Stimulated activated CD4-positive, alpha-beta T cell treated with anti-CD3 and anti-CD28 coated beads, Interleukin-12 subunit alpha, Interleukin-12 subunit beta, amount 100 ng/mL, for 24 hours (primary cell): ENCODE measurements at places on chromosomes 11 and 22.

DNA sequence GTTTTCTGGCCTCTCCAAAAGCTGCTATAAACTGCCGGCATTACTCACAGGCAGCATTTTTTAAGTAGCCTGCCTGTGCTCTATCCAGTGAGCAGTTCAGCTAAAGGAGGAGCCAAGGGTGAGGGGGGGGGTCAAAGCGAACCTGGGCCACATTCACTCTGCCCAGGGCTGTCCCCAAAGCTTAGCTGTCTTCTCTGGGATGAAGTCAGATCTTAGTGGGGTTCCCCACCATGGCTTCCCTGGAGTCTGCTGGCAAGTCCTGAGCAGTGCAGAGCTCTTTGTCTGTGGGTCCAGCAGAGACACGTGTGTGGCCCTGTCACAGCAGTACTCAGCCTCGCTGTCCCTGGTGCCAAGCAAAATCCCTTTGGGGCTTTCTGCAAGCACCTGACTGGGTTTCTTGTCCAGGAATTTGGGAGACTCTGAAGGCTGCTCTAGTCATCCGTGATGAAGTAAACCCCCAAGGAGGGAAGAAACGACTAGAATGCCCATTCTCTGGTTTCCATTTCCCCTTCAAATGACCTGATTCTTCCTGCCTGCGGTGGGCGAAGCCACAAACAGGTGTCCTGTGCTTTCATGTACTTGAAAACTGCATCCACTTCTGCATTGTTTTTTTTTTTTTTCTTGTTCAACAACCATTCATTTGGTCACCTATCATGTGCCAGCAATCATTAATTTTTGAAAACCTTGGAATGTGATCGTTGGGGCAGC lies 2.6 kb downstream of the KCNJ5 start:
- DNase-seq = no peak

DNA sequence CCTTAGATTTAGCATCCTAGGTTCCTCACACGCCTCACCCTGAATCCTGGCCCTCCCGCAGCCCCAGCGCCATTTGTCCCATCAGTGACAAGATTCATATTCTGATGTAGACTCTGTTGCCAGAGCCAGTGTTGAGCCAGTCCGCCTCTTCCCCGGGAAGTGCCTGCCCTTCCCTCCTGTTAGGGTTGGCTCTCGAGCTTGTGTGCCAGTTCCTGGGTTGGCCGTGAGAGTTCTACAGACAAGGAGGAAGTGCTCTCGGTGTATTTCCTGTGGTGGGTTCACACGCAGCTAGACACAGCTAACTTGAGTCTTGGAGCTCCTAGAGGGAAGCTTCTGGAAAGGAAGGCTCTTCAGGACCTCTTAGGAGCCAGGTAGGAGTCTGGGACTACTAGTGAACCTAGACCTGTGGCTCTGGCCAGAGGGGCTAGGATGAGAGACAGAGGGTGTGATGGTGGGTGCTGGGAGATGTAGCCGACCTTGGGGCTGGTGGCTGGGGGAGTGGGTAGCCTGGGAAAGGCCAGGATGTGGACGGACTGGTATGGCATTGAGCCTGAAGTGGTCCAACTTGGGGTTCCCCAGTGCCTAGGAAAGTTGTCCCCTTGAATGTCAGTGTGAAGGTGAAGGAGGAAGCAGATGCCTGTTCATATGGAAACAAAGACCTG lies at the start of gene IL18BP:
TSS of gene IL18BP (plus strand) at position 261 of the 662 bp plus-strand sequence. CDS start 1,076 bp downstream, outside the sequence.
- DNase-seq = no peak

DNA sequence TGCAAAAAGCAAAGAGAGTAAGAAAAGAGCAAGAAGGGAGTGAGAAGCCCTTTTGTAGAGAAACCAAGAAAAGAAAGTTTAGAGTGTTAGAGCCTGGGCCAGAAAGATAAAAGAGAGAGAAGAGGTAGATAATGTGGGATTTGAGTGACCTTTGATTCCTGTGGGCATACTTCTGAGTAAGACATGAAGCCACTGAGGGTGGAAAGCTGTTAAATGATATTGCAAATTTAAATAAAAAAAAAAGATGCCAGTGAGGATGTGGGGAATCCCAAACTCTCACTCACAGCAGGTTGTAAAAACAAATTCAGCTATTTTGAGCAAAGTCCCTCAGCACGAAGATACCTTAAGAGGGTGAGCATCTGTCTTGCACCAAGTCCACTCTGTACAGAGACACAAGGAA lies 59.4 kb upstream of the TOP3B start:
- no peak for DNase-seq

GRCh38 chr22:19772422-19772672 lies 11.8 kb downstream of the TBX1 start:
- DNase-seq = no peak

- no peak for DNase-seq
These were observed 349.9 kb downstream of the CNTN5 start for GRCh38 chr11:99370549-99371216.

GRCh38 chr11:6402061-6402470 lies 11.8 kb downstream of the SMPD1 start:
- no peak for DNase-seq

DNA sequence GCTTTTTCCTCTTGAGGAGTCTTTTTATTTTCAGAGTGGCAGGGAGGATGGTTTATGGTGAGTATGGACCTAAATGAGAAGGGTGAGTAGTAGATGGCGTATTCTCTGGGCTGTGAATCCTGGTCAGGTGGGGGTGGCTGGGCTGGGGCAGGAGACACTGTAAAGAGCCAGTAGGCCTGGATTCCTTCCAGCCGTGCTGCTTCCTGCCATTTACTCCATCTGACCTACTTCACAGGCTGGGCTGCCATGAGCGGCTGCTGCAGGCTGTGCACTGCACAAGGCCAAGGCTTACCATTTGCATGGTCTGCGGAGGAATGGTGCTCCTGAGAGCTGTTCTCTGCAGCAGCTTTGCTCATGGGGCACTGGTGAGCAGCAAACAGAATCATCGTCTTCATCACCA lies 297.6 kb downstream of the KIRREL3 start:
- DNase-seq = no peak

GRCh38 chr11:124644426-124645280 lies 22.0 kb downstream of the TBRG1 start:
- DNase-seq = no peak

GRCh38 chr11:43278193-43278956 lies 33.4 kb upstream of the API5 start:
- no peak for DNase-seq

GRCh38 chr11:76279646-76280045 lies 73.3 kb upstream of the WNT11 start:
- DNase-seq = no peak

- no peak for DNase-seq
These were observed 3.1 kb downstream of the TRMT112 start for GRCh38 chr11:64314146-64314804.

GRCh38 chr11:83583757-83584366 lies 297.7 kb upstream of the CCDC90B start:
- no peak for DNase-seq

GRCh38 chr11:8814923-8815240 lies 96.1 kb upstream of the AKIP1 start:
- no peak for DNase-seq

DNA sequence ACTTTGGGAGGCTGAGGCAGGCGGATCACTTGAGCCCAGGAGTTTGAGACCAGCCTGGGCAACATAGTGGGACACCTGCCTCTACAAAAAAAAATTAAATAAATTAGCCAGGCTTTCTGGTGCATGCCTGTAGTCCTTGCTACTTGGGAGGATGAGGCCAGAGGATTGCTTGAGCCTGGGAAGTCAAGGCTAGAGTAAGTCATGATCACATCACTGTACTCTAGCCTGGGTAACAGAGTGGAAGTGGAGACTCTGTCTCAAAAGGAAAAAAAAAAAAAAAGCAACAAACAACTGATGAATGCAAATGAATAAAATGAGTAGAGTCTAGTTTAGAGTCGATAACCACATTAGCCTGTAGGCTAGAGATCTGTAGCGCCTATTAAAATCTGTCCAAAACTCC lies 3.9 kb upstream of the BCL2L13 start:
- no peak for DNase-seq
